ENCODE measurements at places on chromosomes 16 and 17. TPM values are rescaled to one million over a fixed set of nuclear protein-coding genes. Genes with fewer than 3 reads are reported as not detected.

- DNase-seq: no peak
Observed at GRCh38 chr17:70882504-70882903, 713.2 kb downstream of the KCNJ2 start.

GRCh38 chr17:32341141-32341856 is 674 bp downstream of the C17orf75 start:
- DNase-seq: no peak

DNA sequence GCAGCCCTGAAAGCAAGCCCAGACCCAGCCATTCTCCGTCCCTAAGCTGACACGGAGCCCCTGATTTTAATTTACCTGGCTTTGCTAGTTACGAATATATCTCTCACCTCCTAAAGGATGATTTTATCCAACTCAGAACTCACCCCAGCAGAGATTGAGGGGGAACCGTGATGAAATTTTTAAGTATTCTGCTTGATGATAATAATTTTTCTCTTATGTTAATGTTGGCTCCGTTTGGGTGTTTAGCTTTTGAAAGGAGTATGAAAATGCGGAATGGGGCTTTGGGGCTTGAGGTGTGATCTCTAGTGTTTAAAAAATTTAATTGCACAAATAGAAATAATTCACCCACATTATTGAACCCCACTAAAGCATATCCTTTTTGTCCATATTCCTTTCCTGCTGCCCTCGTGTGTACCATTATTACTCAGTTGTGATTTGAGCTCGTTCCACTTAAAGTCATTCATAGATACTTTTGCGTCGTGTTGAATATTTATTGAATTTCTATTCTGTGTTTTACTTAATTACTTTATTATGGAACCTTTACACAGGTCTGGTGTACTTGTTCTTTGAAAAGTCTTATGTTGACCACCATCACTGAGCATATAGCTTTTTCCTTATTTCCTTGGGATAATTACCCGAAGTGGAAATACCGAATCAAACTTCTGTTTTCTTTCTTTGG is 775 bp downstream of the PRPSAP2 start:
- no peak for DNase-seq

DNA sequence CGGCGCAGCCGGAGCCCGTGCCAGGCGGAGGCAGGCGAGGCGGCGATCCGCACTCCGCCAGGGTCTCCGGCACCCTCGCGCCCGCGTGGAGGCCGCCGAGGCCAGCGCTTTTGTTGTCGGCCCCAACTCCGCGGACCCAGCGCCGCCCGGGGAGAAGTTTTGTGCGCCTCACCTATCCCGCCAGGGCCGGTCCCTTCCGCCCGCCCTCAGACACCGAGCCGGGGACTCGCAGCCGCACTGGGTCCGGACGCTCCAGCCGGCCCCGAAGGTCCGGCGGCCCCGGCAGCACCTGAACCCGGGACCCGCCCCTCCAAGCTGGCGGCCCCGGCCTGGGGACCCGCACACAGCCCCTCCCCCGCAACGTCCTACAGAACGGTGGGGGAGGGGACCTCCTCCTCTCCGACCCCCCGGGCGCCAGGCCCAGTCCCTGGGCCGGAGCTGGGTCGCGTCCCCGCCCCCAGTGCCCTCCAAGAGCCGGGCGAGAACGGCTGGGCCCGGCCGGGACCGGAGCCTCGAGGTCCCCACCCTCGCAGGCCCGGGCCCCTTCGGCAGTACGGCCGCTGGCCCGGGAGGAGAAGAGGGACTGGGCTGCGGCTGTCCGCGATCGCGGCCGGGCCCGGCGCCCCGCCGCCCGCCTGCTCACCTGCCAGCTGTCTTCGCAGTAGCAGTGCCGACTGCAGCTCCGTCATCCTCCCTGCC is 698 bp downstream of the UBE2G1 start:
- peak; percentile 28 for DNase-seq

DNA sequence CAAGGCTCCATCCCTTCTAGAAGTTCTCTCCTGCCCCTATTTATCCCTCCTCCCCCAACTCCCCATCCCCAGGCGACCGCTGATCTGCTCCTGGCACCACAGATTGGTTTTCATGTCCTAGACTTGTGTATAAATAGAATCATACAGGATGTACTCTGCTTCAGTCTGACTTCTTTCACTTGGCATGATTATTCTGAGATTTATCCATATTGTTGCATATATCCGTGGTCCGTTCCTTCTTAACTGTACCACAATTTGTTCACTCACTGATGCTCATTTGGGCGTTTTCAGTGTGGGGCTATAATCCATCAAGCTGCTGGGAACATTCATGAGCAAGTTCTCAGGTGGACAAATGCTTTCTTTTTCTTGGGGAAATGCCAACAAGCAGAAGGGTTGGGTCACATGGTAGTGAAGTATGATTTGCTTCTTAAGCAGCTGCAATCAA is 23.9 kb downstream of the PITPNM3 start:
- no peak for DNase-seq

- DNase-seq: no peak
Observed at GRCh38 chr17:31251105-31251969, 45.7 kb downstream of the OMG start.

DNA sequence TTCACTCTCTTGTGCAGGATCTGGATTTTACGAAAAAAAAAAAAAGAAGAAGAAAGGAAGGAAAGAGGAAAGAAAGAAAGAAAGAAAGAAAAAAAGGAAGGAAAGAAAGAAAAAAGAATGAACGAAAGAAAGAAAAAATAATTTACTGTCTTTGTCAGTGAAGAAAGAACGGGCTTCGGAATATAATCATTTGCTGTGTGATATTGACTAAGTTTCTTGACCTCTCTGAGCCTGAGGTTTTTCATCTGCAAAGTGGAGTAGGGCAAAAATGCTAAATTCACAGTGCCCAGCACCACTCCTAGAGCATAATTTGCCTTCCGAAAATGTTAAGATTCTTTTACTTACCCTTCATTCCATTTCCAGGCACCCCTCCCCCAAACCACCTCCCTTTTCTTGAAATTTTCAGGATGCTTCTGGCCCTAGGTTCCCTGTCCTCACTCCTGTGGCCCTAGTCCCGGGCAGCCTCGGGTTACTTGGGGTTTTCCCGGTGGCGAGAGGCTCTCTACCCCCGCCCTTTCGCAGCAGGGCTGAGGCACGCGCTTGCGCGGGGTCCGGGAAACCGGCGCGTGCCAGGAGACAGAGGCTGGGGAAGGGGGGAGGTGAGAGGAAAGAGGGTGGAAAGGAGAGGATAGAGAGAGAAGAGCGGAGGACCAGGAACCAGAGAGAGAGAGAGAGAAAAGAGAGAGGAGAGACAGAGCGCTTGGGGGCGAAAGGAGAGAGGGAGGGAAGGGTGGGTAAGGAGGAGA is at the start of gene CNTNAP1:
CNTNAP1 (plus strand) TSS at position 556 of the 746 bp plus-strand sequence. CDS start 299 bp downstream, outside the sequence.
- no peak for DNase-seq

- no peak for DNase-seq
Observed at GRCh38 chr17:58515286-58515685, 848 bp upstream of the MTMR4 start.

DNA sequence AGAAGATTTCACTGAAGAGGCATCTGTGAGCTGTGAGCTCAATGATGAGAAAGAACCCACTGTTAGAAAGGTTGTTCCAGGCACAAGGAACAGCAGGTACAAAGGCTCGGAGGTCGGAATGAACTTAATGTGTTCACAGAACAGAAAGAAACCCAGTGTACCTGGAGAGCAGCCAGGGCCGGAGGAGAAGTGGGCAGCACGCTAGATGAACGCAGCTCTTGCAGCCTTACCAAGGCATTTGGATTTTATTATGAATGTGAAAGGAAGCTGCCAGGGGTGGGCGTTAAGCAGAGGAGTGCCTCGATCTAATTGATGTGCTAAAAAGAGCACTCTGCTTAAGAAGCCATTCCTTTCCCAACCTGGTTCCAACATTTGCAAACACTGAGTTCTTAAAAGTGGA is 19.0 kb downstream of the EEF2K start:
- DNase-seq: peak; percentile 40

GRCh38 chr17:35132099-35132498 is 10.0 kb downstream of the NLE1 start:
- DNase-seq: no peak

- DNase-seq: no peak
Observed at GRCh38 chr16:28572696-28573510, 19.2 kb downstream of the SGF29 start.

DNA sequence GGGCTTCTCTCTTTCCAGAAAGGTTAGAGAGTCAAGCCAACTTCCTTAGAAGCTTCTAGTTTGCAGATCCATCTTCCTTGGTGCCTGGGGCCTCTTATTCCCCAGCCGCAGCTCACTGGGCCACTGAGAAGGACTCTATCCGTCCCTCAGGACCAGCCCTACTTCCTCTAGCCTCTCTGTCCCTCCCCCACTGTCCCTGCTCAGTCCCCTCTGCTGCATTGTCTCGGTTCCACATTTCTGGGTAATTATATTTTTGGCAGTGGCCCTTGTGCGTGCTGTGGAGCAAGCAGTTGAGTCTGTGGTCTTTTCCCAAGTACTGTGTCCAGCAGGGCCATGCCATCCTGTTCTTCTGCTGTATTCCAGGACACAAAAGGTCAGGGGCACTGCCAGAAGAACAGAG is 17.8 kb downstream of the IRX3 start:
- no peak for DNase-seq

DNA sequence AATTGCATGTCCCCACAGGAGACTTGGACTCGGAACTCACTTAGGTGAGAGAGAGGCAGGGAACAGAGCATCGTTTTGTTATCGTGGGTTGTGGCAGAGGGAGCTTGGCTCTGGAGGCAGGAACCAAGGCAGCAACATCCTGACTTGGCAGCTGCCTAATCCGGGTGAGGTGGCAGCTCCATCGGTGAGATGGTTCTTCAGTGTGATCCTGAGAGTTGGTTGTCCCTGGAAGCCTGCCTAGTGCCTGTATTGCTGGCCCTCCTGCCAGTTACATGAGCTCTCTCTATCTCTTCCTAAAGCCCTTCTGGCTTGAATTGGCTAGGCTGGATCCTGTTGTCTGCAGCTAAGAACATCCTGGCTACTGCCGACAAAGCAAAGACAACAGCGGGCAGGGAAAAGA is 19.9 kb upstream of the SEC14L1 start:
- no peak for DNase-seq

- DNase-seq: no peak
Observed at GRCh38 chr17:13385481-13385911, 216.2 kb downstream of the HS3ST3A1 start.

- peak; percentile 83 for DNase-seq
Observed at GRCh38 chr17:7294614-7295153, at the start of gene YBX2. YBX2 (minus strand) TSS chr17:7294639; CDS start chr17:7294500, 139 bp downstream.

DNA sequence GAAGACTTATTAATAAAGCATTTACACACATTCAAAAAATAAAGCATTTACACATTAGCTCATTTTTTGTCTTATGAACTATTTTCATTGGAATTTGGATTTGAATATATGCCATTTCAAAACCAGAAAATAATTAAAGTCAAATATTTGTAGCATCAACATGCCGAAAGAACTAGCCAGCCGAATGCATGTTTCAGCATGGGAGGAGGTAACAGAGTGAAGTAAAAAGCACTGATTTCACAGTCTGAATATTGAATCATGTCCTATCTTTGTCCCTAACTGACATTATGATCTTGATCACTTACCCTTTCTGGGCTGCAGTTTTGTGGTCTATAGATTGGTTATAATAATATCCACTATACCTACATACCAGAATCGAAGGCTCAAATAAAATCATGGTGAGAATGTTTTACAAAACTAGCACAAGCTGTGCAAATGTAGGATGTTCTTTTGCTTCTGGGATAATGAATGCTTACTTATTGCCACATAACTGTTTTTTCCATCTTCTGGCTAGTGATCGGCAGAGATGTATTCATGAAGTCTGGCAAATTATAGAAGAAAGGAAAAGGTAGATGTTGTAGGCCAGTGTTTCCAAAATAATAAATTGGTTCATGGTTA is 84.7 kb downstream of the TUBD1 start:
- no peak for DNase-seq

DNA sequence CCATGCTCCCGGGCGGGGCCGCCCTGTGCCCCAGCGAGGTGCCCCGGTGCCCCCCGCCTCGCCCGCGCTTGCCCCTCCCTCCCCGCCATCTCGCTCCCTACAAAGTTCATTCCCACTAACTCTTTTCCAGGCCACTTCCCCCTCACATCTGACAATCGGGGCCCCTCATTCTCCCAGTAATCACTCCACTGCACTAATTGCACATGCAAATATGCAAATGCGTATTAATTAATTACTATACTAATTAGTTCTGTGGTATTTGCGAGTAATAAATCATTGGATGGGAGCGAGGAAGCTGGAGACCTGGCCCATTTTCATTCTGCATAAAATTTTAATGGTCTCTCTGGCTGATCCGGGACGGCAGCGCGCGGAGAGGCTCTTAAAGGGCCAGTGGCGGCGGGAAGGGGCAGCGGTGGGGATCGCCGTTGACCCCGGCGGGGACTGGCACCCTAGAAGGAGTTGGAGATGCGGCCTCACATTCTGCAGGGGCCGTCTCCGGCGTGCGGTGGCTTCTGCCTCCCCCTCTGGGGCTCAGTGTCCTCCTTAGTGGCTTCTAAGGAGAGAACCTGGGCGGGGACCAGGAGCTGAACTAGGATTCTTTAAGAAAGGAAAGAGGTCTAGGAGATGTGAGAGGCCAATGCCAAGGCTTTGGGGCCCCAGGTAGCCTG is 8.4 kb upstream of the PPP1R1B start:
- DNase-seq: no peak

- peak; percentile 67 for DNase-seq
Observed at GRCh38 chr17:47239967-47240651, 13.5 kb upstream of the ITGB3 start.

GPT2 gene
- total RNA-seq: 17.4 TPM

KRTAP9-2 gene
- total RNA-seq: not detected

LUC7L3 gene
- total RNA-seq: 70.7 TPM

CLUH gene
- 37.6 TPM for total RNA-seq

OR2C1 gene
- not detected for total RNA-seq

MVP gene
- total RNA-seq: 99.7 TPM

PRKCB gene
- total RNA-seq: 5.3 TPM

TSPAN10 gene
- total RNA-seq: 2.6 TPM

DPEP1 gene
- total RNA-seq: 0.59 TPM

C16orf96 gene
- total RNA-seq: not detected

PHKG2 gene
- total RNA-seq: 38.8 TPM

Data from breast epithelium (tissue), 4 donors.